ENCODE measurements at places on chromosomes 3 and 15.

- peak; percentile 5 for DNase-seq
Measured at GRCh38 chr3:168088106-168088720, 7.5 kb downstream of the GOLIM4 start.

GRCh38 chr15:74855857-74856256 is 12.9 kb upstream of the ULK3 start:
- DNase-seq = no peak

GRCh38 chr3:86594838-86595237 is 396.1 kb downstream of the VGLL3 start:
- no peak for DNase-seq

GRCh38 chr15:45637552-45638033 is 2.8 kb downstream of the SQOR start:
- no peak for DNase-seq

- no peak for DNase-seq
Measured at GRCh38 chr15:62561059-62561519, 396.0 kb upstream of the C2CD4B start.

DNA sequence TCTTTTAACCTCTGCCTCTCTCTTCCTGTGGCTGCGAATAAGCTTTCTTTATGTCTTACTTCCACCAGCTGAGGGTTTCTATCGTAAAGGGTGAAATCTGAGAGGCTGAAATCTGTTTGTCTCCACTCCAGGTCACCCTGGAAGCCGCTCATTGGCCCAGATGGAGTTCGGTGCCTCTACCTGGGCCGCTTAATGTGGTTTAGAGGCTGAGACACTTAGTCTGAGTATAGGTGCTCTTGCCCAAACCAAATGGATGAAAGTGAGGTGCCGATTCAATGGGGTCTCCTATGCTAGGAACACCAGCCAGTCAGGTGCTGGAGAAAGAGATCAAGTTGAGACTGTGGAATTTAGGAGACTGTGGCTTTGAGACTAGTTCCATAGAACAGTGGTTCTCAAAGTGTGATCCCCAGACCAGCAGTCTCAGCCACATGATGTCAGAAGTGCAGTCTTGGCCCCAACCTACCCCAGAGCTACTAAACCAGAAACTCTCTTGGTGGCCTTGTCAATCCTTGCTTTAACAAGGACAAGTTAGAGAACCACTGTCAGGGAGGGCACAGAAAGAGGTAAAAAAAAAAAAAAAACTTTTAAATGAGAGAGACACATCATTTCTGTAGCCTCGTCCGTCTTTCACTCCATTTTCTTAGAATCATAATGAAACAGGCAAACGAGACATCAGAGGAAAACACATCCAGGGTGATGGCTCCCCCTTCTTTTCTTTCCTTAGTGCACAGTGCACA is 54.9 kb upstream of the CCR2 start:
- DNase-seq = no peak

DNA sequence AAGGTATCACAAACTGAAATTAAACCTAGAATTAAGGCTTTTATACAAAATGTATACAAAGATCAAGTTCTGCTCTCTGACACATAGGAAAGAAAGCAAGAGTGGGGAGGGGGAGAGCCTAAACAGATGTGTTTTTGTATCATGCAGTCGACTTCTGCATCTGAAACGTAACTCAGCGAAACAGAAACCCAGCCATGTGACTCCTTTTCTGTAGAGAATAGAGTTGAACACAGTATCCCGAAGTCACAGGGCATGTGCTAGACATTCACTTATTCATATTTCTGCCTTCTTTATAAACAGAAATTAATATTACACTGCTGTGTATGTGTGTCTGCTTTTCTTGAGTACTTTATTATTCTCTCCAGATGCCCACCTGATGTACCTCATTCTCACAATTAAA is 121.0 kb downstream of the PDZRN3 start:
- DNase-seq = no peak

DNA sequence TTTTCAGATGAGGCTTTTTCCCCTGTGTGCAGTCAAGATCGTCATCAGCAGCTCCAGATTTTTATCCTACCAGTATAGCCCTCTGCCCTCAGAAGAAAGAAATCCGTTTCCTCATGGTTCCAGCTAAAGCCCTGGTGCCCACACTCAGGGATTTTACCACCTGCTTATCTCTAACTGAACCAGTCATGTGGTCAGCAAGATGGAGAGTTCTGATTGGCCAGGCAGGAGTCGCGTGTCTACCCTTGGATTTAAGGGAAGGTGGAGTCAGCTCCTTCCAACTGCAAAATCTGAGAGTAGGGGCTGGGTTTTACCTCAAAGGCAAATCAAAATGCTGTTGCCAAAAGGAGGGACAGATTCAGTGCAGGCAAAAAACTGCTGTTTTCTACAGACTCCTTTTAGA is 135.3 kb downstream of the LRTM1 start:
- no peak for DNase-seq

- DNase-seq = no peak
Measured at GRCh38 chr3:56624725-56625124, 58.3 kb downstream of the TASOR start.

DNA sequence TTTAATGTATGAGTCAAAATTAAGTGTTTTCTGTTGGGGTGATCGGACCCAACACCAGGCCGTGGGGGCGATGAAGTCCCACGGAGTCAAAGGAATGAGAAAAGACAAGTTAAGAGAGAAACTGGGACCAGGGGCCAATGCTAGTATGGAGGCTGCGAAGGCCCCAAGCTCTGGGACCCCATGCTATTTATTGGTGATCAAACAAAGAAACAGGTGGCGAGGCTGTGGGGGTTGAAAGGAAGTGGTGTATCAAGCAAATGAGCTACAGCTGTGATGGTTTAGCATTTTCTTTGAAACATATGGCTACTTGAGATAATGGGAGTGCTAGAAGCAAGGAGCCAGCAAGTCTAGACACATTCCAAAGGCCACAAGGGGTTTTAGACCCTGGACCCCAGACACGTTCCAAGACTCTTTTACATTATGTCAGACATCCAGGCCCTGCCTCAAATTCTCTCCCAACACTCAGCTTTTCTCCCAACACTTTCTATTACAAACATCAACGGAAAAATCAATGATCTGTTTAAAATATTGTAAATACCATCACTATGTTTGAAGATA is 56.0 kb upstream of the SNRPN start:
- no peak for DNase-seq

GRCh38 chr15:98842973-98843285 is 164.7 kb downstream of the PGPEP1L start:
- no peak for DNase-seq

DNA sequence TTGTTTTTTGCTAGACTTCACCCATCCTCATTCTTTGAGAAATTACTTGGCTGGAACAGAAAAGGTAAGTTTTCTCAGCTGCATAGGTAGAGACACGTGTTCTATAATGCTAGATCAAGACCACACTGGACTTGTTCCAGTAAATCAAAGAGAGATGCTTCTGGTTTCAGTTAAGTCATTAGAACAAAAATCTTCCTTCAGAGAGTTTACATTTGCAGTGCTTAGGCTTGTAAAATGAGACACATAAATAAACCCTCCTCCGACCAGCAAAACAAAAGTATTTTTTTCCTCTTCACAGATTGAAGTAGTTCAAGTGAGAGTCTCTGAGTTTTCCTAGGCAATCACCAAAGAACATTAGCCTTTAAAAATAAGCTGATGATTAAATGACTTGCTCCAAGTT is 87.3 kb upstream of the PROK2 start:
- DNase-seq = no peak

DNA sequence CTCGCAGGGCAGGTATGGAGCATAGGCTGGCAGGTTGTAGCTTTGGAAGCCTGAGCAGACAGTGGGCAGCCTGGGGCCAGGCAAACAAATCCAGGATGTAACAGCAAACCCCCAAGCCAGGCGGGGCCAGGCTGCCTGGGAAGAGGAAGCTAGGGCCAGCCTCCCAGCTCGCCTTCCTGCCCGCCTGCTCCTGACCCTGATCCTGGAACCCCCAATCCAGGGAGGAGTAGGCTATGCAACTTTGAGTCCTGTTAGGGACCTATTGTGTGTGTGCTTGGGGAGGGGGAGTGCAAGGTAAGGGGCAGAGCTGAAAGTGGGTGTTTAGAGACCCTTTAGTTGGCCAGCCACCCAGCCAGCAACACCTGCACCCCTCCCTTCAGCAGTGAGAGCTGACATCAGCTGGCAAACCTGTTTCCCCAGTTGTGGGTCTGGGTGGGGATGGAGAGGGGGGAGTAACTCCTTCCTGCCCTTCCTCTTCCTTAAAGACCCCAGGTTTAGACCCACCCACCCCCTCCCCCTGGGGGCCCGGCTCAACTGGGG is 2.5 kb downstream of the NBEAL2 start:
- no peak for DNase-seq

- DNase-seq = no peak
Measured at GRCh38 chr3:129773691-129774663, 119.5 kb downstream of the TMCC1 start.

DNA sequence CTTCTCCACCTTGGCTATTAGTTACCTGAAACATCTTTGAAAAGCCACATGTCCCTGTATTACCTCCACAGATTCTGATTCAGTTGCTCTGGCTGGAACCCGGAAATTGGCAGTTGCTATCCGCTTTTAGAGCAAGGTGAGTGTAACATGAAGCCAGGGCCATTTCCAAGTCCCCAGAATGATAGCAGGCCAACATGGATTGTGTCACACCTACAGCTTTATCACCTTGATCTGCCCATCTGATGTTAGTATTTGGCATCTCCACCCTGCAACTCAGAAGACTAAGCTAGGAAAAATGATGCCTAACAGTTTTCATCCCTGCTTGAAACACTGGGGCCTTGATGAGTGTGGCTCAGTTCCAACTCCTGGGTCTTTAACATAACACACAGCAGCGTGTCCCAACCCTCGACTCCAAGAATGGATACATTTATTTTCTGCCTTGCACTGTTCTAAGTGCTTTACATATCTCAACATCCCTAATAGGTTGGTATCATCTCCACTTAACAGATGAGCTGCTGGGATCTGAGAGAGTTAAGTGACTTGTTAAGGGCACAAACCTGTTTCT is 21.3 kb upstream of the NUDT16 start:
- DNase-seq = no peak

DNA sequence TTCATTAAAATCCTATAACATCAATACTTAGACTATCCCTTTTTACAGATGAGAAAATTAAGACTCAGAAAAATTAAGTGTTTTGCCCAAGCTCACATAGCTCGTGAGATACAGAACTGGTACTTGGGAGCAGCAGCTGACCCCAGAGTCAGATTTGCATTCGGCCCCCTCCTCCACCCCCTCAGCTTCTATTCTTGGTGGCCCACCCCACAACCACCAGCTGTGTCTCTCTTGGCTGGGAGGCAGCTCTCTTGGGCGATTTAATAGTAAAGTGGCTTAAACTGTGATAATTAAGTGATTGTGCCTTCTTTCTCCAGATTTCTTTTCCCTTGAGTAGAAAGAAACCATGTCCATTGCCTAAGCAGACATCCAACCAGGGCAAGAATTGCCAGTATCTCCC is 203.6 kb upstream of the PDZRN3 start:
- no peak for DNase-seq

GRCh38 chr15:60720493-60721256 is 241.7 kb upstream of the ICE2 start:
- DNase-seq = no peak

GRCh38 chr15:27582726-27583410 is 516.2 kb downstream of the OCA2 start:
- DNase-seq = no peak

- DNase-seq = no peak
Measured at GRCh38 chr15:37142371-37142770, 42.0 kb upstream of the MEIS2 start.

- DNase-seq = no peak
Measured at GRCh38 chr3:154132777-154133375, 11.7 kb downstream of the ARHGEF26 start.

DNA sequence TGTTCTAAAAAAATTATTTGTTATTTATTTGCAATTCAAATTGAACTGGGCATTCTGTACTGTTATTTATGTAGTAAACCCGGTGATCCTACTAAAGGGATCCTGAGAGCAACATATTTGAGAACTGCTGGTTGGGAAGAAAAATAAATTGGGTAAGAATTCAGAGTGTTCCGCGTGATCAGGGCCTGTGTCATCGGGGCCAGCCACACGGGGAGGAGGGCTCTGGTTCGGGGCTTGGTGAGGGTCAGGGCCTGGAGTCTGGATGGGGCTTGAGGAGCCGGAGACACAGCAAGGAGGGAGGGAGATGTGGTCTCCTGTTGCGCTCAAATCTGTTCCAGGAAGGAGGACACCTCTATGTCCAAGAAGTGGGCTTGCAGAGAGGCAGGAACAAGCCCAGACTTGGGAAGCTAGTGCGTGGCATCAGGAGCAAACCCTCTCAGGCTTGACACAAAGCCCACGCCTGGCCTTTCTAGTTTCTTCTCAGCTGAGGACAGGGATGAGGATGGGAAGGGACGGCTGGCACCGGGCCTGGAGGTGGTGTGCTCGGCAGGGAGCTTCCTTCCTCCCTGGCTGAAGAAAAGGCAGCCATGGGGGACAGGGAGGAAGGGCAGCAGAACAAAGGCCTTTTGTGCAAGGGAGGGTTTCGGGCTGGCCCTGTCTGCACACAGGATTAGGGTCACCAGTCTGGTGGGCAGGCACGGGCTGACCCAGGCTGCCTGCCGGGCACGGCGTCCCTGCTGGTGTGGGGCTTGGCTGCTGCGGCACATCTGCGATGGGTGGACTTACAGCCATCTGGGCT is 22.9 kb upstream of the FBLN2 start:
- no peak for DNase-seq

DNA sequence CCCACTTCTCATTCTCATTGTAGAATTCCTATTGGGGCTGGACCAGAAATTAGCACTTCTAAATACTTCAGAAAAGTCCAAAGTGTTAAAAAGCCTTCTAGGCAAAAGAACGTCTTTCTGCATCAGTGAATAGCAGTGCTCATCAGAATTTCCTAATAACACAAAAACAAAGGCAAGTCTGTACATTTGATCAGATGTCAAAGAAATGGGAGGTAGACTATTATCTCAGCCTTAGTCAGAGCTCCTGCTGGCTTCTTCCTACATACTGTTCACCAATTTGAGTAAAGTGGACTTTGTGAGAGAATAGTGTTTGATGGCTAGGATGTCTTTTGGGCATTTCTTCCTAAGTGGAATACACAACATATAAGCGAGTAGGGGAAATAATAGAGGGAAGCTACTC is 48.7 kb downstream of the FOXB1 start:
- no peak for DNase-seq

GRCh38 chr3:197344582-197345318 is 46.3 kb upstream of the DLG1 start:
- no peak for DNase-seq

DNA sequence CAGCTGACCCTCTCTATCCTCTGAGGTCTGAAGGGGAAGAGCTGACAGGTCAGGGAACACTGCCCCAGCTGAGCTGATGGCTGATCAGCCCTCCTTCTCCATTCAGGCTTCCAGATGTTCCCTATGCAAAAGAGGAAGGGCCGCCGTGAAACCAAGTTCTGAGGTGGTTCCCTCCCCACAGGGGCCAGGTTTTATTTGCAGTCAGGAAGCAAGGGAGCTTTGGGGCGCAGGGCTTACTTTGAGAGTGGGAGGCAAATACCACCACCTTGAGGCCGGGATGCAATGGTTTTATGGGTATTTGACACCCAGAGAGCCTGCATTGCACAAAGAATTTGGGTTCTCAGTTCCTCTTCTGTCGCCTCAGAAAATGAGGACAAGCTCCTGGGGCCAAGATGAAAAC is 186.9 kb downstream of the ARRDC4 start:
- DNase-seq = no peak

GRCh38 chr15:95604634-95605036 is 725.9 kb upstream of the NR2F2 start:
- DNase-seq = no peak

GRCh38 chr3:102712896-102713295 is 278.1 kb downstream of the ZPLD1 start:
- no peak for DNase-seq

- DNase-seq = no peak
Measured at GRCh38 chr3:43362961-43363360, 76.6 kb downstream of the SNRK start.

Measured in urothelium cell line (cell line).